ENCODE measurements at places on chromosomes 3 and 15.

GRCh38 chr3:160602259-160602658, 36.9 kb upstream of the KPNA4 start:
- DNase-seq = no peak

GRCh38 chr15:71820127-71820526, 9.8 kb downstream of the NR2E3 start:
- no peak for DNase-seq

DNA sequence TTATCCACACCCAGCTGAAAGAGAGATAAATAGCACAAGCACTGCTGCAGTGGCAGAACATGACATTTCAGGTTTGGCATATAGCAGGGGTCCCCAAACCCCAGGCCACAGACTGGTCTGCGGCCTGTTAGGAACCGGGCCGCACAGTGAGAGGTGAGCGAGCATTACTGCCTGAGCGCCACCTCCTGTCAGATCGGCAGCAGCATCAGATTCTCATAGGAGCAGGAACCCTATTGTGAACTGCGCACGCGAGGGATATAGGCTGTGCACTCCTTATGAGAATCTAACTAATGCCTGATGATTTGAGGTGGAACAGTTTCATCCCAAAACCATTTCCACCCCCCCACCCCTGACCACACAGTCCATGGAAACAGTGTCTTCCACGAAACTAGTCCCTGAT, 54.6 kb downstream of the CCR4 start:
- DNase-seq = no peak

DNA sequence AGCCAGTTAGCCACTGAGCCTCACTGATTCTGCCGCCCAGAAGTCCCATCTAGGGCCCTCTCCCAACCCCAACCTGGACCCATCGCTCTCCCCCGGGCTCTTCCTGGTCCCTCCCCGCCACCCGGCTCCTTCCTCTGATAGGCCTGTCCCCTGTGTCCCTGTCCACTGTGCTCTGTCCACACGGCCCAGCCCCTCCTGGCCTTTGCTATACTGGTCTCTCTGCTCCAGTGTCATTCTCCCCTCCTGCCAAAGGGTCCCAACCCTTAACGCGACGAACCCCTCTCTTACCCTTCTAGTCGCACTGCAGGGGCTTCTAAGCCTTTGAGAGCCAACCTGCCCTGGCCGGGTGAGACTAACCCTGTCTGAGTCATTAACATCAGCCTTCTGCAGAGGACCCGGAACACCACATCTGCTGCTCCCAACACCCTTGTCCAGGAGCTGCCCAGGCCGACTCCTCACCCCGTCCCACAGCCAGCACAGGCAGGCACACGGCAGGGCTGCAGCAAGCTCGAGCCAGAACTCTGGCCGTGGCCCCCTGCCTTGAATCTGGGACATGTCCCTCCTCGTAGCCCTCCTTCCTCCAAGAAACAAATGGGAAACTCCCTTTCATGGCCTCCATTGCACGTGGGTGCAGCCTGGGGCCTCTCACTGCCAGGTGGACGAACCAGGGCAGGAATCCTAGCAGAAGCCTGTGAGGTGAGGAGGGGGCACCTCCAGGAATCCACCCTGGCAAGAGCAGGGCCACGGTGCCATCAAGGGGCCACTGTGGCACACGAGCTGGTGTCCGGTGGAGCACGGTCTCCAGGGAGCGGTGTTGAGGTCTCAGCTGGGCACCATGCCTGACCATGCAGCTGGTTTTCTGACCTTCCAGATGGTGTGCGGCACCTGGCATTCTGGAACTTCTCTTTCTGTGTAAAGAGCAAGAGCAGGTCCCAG, 140.9 kb upstream of the IQSEC1 start:
- no peak for DNase-seq

- DNase-seq = no peak
These were observed 126.3 kb upstream of the ZNF385D start for GRCh38 chr3:21877214-21877754.

- DNase-seq = no peak
These were observed 46.2 kb downstream of the CTDSPL start for GRCh38 chr3:37907906-37908305.

DNA sequence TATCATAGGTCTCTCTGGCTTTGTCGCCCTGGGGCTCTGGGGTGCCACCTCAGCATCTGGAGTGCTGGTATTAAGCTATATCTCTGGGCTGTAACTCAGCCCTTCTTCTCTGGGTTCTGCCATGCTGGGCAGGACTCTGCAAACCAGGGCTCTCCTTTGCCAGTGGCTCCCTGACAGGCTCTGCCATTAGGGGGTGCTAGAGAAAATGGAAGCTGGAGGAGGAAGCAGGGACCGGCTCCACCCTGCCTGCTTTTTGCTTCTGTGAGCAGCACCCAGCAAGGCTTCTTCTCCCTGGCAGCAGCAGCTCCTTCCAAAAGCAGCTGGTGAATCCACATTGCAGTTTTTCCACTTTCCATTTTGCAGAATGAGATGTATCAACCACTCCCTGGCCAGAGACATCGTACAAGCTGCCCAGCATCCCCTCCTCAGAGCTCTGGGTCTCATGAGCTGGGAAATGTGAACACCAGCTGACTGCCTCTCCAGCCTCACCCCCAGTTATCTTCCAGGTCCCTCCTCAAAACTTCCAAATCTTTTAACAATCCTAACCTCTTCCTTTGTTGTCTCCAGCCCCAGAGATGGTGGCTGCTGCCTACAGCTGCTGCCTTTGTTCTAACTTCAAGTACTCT, 165.0 kb downstream of the ABHD5 start:
- no peak for DNase-seq

GRCh38 chr15:95494971-95495541, 835.4 kb upstream of the NR2F2 start:
- no peak for DNase-seq

GRCh38 chr3:156772588-156773206, 53.5 kb upstream of the LEKR1 start:
- no peak for DNase-seq

GRCh38 chr15:68197661-68198437, 7.3 kb downstream of the CALML4 start:
- no peak for DNase-seq

GRCh38 chr3:64332459-64333350, 107.4 kb upstream of the PRICKLE2 start:
- DNase-seq = no peak

GRCh38 chr15:27694506-27695087, 404.5 kb downstream of the OCA2 start:
- DNase-seq = no peak

- no peak for DNase-seq
These were observed 30.3 kb upstream of the UACA start for GRCh38 chr15:70793694-70794093.
